HT-29 (cell line): ENCODE measurements at places on chromosomes 5 and 9. TPM values are rescaled to one million over a fixed set of nuclear protein-coding genes. Genes with fewer than 3 reads are reported as not detected.

GRCh38 chr5:106730912-106731311 is 939.8 kb downstream of the EFNA5 start:
- DNase-seq, result no peak

DNA sequence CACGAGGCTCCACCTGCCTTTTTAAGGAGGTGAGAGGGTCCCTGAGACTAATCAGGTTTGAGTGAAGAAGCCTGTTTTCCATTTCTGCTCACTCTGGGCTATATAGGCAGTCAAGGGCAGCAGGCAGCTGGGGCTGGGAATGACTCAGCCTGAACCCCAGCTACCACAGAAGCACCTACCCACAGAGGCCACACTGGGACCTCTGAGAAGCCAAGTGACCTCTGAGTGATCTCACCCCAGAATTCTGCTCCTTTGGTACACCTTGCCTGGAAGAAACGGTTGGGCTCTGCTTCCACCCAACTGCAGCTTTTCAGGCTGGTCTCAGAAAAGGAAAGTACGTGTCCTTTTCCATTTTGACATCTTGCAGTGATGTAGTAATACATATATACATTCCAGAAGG is 6.8 kb downstream of the FAM219A start:
- no peak for DNase-seq

PCDH1 gene
- total RNA-seq, result 108 and 131 TPM in 2 replicates

IRGM gene
- not detected in 2 replicates for total RNA-seq

PRDM9 gene
- not detected in 2 replicates for total RNA-seq

ARID3C gene
- not detected in 2 replicates for total RNA-seq

- DNase-seq, result no peak
Measured at GRCh38 chr5:169421677-169422076, 120.7 kb upstream of the SLIT3 start.

- DNase-seq, result no peak
Measured at GRCh38 chr5:11547140-11547539, 357.1 kb downstream of the CTNND2 start.

OR5C1 gene
- not detected in 2 replicates for total RNA-seq

SYK gene
- total RNA-seq, result 24.2 and 34.7 TPM in 2 replicates

NPR3 gene
- total RNA-seq, result not detected in 2 replicates

GFRA3 gene
- not detected in 2 replicates for total RNA-seq

PAPPA gene
- total RNA-seq, result not detected in 2 replicates

TRMT10B gene
- total RNA-seq, result 0.44 and 0.76 TPM in 2 replicates

GRCh38 chr9:35827486-35827885 is 1.0 kb downstream of the FAM221B start:
- DNase-seq, result no peak

PCDHA2 gene
- total RNA-seq, result 0.05 TPM in 1 of 2 replicates, not detected in the other

ABO gene
- total RNA-seq, result 3.1 and 4.8 TPM in 2 replicates

CCNI2 gene
- 7.3 and 8.8 TPM in 2 replicates for total RNA-seq

SHC3 gene
- total RNA-seq, result 0.18 and 0.23 TPM in 2 replicates

- DNase-seq, result no peak
Measured at GRCh38 chr5:43193181-43193893, 1.3 kb downstream of the NIM1K start.

DNA sequence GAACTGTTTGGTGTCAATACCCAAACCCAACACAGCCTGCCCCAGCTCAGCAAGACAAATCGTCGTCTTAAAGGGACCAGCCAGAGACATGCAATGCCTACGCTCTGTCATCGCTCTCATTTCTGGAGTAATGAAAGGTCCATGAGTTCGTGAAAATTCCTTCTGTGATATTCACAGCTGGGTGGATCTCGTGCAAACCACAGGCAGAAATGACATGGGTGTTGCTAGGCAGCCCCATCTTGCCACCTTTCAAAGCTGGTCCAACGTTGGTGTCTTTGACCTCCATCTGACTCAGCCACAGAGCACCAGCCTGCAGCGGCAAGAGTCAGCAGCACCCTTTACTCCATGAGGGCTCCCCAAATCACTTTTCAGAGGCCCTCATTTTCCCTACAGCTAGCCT is 215.3 kb downstream of the SLIT3 start:
- no peak for DNase-seq

- no peak for DNase-seq
Measured at GRCh38 chr9:74887981-74888370, 255 bp upstream of the TRPM6 start.

GRCh38 chr9:79006546-79006945 is 565.2 kb upstream of the TLE4 start:
- no peak for DNase-seq

GRCh38 chr5:59554501-59554900 is 339.0 kb downstream of the PDE4D start:
- DNase-seq, result no peak

CXCL14 gene
- not detected in 2 replicates for total RNA-seq

- DNase-seq, result no peak
Measured at GRCh38 chr9:137946993-137947392, 69.4 kb downstream of the CACNA1B start.

NXNL2 gene
- not detected in 2 replicates for total RNA-seq

DNA sequence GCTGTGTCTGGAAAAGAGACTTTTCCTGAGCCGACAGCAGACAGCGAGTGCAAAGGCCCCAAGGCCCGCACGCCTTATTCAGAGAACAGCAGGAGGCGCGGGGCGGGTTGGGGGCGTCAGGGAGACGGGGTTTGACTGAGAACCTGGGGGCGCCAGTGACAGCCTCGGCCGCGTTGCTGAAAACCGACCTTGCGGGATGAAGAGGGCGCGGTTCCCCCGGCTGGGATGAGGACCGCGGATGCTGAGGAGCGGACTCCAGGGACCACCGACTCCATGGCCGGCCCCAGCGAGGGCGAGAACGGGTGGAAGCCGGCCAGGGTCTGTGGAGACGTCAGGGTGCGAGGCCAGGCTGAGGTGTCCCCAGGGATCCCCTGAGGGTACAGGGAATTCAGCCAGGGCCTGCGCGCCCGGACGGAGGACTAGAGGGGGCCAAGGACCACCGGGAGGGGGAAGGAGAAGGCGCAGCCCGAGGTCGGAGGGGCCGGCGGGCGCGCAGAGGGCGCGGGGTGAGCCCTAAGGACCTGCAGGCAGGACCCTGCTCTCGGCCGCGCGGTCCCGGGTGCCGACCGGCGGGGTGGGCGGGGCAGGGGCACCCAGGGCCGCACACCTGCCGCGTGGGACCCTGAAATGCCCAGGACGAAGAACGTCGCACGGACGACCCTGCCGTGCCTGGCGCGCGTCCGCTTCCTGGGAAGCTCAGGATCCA is 837 bp upstream of the AHRR start:
- DNase-seq, result no peak

- no peak for DNase-seq
Measured at GRCh38 chr9:118367383-118367782, 663.2 kb downstream of the TLR4 start.

DNA sequence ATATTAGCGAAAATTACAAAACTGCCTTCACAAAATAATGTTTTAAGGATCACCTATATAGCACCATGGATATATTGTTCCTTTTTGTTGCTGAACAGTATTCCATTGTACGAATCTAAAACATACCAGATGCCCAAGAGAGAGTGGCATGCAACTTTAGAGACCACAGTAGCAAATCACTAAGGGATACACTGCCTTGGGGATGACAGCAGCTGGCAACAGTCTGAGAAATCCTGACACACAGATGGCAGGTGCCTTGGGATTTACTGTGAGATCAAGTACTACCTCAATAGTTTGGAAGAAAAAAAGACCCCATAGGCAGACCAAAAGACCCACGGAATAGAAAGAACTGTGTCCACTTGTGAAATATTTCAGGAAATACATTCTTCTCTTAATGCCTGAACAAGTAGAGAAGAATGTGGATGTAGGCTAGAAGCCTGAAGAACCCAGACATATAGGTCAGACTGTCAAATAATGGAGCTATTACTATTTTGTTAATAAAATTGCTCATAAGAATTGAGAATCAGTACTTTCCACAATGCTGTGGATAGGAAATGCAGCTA is 53.4 kb downstream of the PLPP1 start:
- no peak for DNase-seq

ELAVL2 gene
- not detected in 2 replicates for total RNA-seq

- DNase-seq, result no peak
Measured at GRCh38 chr9:26559506-26559905, 333.1 kb downstream of the CAAP1 start.

GRCh38 chr9:98867429-98868168 is 60.1 kb downstream of the GALNT12 start:
- DNase-seq, result no peak

SH3GL2 gene
- total RNA-seq, result 0.15 and 0.37 TPM in 2 replicates

HRCT1 gene
- 4.1 and 7.7 TPM in 2 replicates for total RNA-seq

DNA sequence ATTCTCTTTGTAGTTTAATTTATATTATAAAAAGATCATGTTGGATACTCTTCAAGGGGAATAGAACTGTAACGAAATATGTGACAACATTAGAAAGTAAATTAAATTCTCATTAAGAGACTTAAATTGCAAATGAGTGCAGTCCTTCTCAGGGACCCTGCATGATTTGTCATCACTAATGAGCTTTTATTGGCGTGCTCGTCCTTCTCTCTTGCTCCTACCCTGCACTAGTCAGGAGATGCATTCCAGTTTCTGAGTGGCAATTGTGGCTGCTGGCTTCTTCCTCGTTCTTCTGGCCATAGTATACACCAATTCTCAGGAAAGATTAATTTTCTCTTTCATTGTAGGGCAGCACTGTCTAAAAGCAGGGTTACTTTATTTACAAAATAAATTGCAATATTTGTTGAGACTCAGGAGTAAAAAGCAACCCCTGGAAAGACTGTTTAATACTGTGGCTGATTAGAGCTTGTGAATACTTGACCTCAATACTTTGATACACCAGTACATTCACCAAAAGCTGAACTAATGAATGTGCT is 376.3 kb upstream of the CHD1 start:
- DNase-seq, result no peak

- DNase-seq, result no peak
Measured at GRCh38 chr5:16922430-16922829, 13.7 kb downstream of the MYO10 start.

DNA sequence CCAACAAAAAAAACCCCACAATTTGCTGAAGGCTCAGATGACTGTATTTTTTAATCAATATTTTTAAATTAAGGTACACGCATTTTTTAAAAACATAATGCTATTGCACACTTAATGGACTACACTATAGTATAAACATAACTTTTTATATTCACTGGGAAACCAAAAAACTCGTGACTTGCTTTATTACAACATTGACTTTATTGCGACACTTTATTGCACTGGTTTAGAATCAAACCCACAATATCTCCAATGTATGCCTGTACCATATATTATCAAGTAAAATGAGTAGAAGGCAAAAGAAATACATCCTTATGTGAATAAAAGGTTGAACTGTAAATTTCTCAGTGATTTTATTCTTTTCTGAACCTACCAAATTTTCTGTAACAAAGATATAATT is 53.7 kb downstream of the RICTOR start:
- DNase-seq, result no peak

OR1J2 gene
- not detected in 2 replicates for total RNA-seq

SLC1A1 gene
- total RNA-seq, result 39.4 and 40.7 TPM in 2 replicates

DNA sequence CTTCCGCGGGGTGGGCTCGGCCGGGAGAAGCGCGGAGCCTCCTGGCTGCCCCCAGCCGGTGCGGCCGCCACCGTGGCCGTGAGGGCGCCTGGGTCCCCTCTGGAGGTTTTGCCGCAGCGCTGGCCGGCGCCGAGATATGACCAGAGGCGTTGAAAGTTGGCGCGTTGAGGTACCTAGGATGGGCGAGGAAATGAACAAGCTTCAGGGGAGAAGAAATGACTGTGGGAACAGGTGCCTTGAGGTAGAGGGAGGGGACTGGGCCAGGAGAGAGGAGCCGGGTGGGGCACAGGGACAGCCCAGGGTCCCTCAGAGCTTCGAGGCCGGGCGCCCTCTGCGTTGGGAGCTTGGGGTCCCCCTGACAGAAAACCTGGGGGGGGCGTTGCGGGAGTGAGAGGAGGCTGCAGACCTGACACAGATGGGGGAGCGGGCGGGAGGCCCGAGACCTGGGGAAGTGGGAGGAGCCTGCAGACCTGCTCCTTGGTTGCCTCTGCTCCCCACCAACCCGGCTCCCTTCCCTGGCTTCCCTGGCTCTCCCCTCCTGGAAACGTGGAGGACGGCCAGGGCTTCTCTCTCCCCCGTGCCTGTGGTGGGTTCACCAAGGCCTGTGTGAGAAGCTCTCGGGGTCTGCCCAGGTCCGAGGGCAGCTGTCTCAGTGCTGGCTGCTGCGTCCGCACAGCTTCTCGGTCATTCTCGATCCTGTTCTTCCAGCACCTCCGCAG is 14.2 kb downstream of the RABL6 start:
- no peak for DNase-seq

- DNase-seq, result no peak
Measured at GRCh38 chr9:124008303-124008693, 3.3 kb upstream of the LHX2 start.

FAM221B gene
- total RNA-seq, result 0.10 and 0.16 TPM in 2 replicates

MEGF10 gene
- not detected in 2 replicates for total RNA-seq
